Lower leg skin (tissue), 4 donors: ENCODE measurements at places on chromosomes 1 and 21. TPM values are rescaled to one million over a fixed set of nuclear protein-coding genes. Genes with fewer than 3 reads are reported as not detected.

Gene PCBP3
- 0.99 TPM for total RNA-seq

Gene OR10J1
- total RNA-seq = not detected

Gene OR2T8
- not detected for total RNA-seq

Gene MLLT11
- total RNA-seq = 0.53 TPM

Gene FOXD2
- total RNA-seq = not detected

Gene MYOCOS
- not detected for total RNA-seq

Gene KCTD3
- 31.4 TPM for total RNA-seq

Gene GRIK3
- total RNA-seq = 0.34 TPM

Gene SLC30A2
- total RNA-seq = 0.23 TPM

Gene ADORA1
- 7.3 TPM for total RNA-seq

Gene CFAP126
- total RNA-seq = not detected

Gene PAPPA2
- total RNA-seq = 0.97 TPM

Gene MPL
- 0.15 TPM for total RNA-seq

Gene KMO
- total RNA-seq = 0.15 TPM

Gene OR6P1
- total RNA-seq = not detected

Gene SLC5A9
- total RNA-seq = 2.4 TPM

Gene CTSS
- 33.4 TPM for total RNA-seq

Gene SLC45A1
- total RNA-seq = 3.4 TPM

Gene RBP7
- total RNA-seq = 18.4 TPM

Gene ERVH48-1
- not detected for total RNA-seq

Gene FMO1
- 1.1 TPM for total RNA-seq

Gene SNRNP40
- 24.4 TPM for total RNA-seq

Gene NID1
- total RNA-seq = 23.4 TPM

Gene ATAD3C
- total RNA-seq = 2.1 TPM

Gene GCLM
- 2.6 TPM for total RNA-seq

Gene GUCA2A
- total RNA-seq = not detected

Gene CELSR2
- total RNA-seq = 106 TPM

Gene OLIG1
- not detected for total RNA-seq

Gene HPDL
- 0.91 TPM for total RNA-seq

Gene SLFNL1
- 0.26 TPM for total RNA-seq

Gene HES2
- total RNA-seq = 15.4 TPM
